ENCODE measurements at places on chromosomes 7 and 10. TPM values are rescaled to one million over a fixed set of nuclear protein-coding genes. Genes with fewer than 3 reads are reported as not detected.

DNA sequence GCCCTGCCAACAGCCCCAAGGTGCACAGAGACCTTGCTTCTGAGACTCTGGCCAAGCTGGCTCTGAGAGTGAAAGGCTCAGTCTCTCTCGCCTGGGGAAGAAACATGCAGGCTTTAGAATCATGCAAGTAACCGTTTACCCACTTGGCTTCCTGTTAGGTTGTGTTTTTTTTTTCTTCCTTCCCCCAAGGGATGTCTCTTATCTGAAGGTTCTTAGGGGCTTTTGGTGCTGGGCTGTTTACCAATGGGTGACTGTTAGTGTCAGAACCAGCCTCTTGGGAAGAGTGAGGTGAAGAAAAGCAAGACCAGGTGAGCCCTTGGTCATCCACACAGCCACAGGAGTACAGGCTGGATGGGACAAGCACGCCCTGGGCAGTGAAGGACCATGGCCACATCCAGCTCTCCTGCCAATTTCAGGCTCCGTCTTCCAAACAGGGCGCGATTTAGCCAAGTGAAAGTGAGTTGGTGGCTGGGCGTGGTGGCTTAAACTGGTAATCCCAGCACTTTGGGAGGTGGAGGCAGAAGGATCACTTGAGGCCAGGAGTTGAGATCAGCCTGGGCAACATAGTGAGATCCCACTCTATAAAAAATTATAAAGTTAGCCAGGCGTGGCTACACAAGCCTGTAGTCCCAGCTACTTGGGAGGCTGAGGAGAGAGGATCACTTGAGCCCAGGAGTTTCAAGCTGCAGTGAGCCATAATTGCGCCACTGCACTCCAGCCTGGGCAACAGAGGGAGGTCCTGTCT, 76.3 kb upstream of the CUX1 start:
- no peak for DNase-seq

DNA sequence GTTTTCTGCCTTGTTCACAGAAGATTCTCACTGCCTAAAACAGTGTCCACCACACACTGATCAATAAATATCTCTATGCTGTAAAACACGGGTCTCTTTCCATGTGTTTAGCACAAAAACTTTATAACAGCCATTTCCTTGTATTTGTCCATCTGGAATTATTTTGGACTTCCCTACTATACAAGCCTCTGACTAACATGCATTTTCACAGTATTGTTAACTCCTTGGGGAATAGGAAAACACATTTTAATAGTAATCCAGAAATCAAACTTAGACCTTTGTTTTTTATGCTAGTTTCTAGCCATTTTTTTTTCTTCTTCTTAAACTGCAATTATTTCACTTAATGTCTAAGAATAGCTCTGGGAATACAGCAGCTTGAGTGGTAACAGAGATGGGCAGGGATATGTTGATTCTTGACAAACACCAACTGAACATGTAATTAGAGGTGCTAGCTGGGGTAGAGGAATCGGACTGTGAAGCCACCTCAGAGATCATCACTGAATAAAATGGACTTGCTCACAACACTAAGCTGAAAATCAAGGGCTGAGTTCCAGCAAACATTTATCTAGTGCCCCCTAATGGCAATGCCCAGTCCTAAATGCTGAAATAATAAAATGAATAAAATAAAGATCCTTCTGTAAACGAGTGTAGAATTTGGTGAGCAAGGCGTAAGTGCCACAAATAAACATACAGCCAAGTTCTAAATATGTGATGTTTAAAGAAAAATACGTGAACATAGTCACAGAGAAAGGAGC, 593.1 kb downstream of the SORCS1 start:
- no peak for DNase-seq

DNA sequence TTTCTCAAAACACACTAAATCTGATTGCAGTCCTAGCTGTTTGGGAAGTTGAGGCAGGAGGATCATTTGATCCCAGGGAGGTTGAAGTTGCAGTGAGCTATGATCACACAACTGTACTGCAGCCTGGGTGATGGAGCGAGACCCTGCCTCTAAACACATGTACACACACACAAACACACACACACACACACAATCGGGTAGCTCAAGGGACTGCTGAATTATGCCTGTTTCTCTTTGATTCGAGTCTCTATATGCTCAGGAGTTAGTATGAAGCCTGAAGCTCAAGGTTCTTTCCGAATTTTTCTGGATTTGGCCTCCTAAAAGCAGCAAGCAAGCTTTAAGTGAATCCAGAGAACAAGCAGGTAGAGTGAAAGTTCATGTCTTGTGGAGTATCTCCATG, 22.5 kb downstream of the PRTFDC1 start:
- no peak for DNase-seq

DNA sequence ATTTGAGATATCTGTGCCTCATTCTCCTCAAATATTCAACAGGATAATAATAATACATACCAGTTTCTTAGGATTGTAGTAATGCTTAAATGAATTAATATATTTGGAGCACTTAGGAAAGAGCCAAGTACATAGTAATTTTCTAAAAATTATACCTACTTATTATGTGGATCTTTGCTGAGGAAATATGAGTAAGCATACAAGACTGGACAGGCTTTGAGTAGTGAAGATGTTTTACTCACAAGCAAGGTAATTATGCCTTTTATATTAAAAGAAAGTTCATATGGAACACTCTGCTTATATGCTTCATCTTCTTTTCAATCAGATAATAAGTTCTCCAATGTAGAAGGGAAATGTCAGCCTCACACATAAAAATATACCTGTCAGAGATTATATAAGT, 337.5 kb upstream of the KAT6B start:
- DNase-seq, result no peak

DNA sequence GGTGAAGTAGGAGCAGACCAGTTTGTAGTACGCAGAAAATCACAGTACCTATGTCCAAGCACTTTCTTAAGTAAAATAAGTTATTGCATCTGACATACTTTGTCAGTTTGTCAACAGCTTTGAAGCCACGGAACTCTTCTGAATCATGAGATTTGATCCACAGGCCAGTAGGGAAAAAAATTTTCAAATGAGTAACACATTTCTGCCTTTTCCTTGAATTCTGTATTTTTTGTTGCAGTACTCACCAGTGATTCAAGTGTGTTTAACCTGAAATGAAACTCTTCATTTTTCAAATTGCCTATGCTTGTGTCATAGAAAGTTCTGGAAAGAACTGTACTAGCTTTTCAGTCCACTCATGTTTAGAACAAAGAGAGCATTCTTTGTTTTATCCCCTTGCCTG, 337.7 kb downstream of the GATA3 start:
- DNase-seq, result no peak

DNA sequence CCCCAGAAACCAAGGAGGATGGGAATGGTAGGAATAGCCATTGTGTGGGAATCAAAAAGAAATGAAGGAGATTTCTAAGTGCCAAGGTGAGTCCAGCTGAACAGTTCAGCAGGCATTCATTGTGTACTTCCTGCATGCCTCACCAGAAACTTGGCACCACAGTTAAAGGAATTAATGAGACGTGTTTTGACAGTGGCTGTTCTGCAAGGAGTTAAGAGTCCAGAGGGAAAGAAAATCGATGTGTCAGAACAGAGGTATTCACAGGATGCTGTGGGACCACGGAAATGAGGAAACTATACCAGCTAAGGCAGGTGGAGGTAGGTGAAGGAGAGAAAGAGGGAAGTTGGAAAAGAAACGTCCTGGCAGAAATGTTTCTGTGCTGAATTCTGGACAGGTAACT, 78.1 kb downstream of the PRKCQ start:
- no peak for DNase-seq

Gene TBX20
- total RNA-seq, result 124 TPM

DNA sequence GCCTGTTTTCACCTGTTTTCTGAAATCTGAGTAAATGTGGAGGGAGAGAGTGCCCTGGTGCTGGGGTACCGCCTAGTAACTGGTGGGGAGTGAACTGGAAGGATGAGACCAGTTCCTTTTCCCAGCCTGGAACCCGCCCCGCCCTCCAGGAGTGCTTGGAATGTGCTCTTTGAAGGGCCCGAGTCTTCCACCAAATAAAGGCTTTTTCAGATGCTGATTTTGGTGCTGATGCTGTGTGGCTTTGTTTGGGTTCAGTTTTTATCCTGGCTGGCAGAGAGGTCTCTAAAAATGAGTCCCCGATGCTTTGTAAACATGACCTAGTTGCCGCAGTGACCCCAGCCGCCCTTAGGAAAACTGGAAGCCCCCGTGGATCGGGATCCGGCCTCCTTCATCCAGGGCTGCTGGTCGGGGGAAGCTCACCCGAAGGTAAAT, 25.9 kb downstream of the FOXK1 start:
- no peak for DNase-seq

DNA sequence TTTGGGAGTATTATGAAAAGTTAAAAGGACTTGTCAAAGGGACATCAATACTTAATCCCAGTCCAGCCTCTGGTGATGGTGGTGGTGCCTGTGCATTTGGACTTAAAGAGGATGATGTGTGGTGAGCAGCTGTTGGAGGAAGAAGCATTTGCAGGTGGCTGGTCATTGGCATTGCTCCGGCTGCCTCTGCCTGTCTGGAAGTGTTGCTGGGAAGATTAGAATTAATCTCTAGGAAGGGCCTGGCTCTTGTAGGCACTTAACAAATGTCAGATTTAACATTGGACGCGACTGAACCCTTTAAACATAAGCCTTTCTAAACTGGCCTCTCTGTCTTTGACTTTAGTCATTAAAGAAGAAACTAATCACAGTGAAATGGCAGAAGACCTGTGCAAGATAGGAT, 58.8 kb downstream of the FIGNL1 start:
- DNase-seq, result no peak

GRCh38 chr7:1665549-1666316, 4.3 kb upstream of the ELFN1 start:
- DNase-seq, result peak; percentile 66

Gene FAM204A
- total RNA-seq, result 58.8 TPM

- DNase-seq, result no peak
These were observed 119.3 kb downstream of the BBS9 start for GRCh38 chr7:33248671-33249070.

GRCh38 chr10:20457649-20458048, 439.5 kb downstream of the NEBL start:
- no peak for DNase-seq

Gene GPR15LG
- not detected for total RNA-seq

Gene FOXL3
- not detected for total RNA-seq

- no peak for DNase-seq
These were observed 85.3 kb upstream of the CARD11 start for GRCh38 chr7:3128857-3129490.

GRCh38 chr7:101179117-101179516, 976 bp downstream of the NAT16 start:
- no peak for DNase-seq

DNA sequence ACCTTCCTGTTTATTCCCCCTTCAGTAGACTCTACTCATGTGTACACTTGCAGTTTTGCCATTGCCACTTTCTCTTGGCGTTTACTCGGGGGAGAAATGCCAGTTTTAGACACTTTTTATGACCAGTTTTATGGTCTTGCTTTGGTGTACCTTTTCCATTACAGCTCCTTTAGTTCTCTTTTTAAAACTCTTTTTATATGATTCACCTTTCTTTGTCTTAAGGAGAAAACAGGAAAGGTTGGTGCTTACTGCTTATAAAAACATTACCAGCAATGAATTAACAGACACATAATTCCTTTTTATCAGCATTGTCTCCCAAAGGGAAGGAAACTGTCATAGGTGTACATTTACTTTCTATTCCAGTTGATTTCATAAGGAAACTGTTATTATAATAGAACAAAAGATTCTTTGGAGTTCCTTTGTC, 11.9 kb downstream of the TSPAN13 start:
- no peak for DNase-seq

DNA sequence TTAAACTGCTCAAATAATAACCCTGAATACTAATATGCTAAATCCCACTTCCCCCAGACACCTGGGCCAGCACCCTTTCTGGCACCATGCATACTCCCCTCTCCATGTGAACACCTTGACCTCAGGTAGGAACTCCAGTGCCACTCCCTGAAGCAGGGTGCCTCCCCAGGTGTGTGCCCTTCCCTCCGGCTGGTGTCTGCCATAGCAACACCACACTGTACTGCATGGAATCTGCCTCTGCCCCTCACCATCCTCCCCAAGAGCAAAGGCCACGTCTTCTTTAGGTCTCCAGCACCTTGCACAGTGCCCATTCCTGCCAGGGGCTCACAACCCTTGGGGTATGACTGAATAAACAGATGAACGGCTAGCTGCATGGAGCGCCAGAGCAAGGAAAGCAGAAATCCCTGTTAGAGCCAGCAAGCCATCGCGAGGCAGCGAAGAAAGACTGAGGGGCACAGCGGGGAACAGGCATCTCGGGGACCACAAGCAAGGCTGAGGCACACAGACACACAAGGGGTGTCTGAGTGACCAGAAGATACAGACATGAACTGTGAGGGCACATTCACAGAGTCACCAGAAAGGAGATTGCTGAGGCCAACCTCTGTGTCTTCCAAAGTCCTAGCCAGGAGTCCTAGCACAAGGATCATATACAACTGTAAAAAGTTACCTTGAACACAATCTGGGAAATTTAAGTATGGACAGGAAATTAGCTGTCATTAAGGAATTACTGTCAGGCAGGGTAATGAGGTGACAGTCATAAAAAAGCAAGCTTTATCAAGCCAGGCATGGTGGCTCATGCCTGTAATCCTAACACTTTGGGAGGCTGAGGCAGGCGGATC, 25.7 kb downstream of the COBL start:
- DNase-seq, result no peak

Gene SCIN
- 0.13 TPM for total RNA-seq

GRCh38 chr7:79317728-79318127, 135.7 kb downstream of the MAGI2 start:
- DNase-seq, result no peak

Gene CFAP69
- total RNA-seq, result 1.3 TPM

GRCh38 chr7:159144758-159145489, at the start of gene VIPR2:
TSS of gene VIPR2 (minus strand) at chr7:159144867. CDS start at chr7:159144771, 96 bp downstream.
- DNase-seq, result peak; percentile 69

Gene LRRD1
- total RNA-seq, result not detected

- DNase-seq, result peak; percentile 42
These were observed at the start of gene ABCB4 for GRCh38 chr7:87475359-87476178. TSS of gene ABCB4 (minus strand) at chr7:87475680. CDS start at chr7:87475465, 215 bp downstream.

Gene CYP26C1
- total RNA-seq, result 0.05 TPM

Gene MBL2
- not detected for total RNA-seq

Gene SPDYE5
- total RNA-seq, result not detected

GRCh38 chr10:3968727-3969126, 183.7 kb upstream of the KLF6 start:
- no peak for DNase-seq

GRCh38 chr10:70912556-70912955, 24.2 kb upstream of the PCBD1 start:
- peak; percentile 10 for DNase-seq

GRCh38 chr7:30805931-30806330, 34.7 kb downstream of the MINDY4 start:
- DNase-seq, result no peak

GRCh38 chr10:43419997-43420368, 11.0 kb upstream of the HNRNPF start:
- peak; percentile 55 for DNase-seq

DNA sequence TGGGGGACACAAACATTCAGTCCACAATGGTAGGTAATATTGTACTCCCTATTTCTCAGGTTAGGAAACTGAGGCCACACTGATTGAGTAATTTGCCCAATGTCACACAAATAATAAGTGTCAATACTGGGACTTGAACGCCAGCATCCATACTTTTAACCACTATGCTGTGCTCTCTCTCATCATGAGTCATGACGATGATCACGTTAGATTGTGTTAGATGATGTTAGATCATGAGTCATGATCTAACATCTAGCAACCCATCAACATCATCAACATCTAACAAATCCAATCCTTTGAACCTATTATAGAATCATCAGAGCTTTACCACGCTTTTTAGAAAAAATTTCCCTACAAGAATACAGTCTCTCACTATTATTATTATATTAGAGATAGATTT, 28.1 kb upstream of the HERPUD2 start:
- no peak for DNase-seq

GRCh38 chr10:28432210-28432676, 100.7 kb upstream of the WAC start:
- peak; percentile 70 for DNase-seq

Measured in Right ventricle myocardium superior (tissue), 1 donor.